ENCODE measurements at places on chromosomes 13 and 19.

DNA sequence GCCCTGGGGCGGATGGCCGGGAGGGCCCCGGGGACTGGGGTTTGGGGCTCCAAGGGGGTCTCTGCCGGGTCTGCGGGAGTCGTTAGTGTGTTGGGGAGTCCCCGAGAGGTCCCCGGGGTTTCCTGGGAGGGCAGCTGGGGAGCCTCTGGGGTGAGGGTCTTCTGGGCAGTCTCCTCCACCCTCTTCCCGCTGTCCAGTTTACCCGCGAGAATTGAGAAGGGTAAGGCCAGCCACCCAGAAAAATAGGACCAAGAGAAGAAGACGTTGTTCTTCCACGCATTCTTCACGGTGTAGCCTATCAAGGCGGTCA is 1.0 kb upstream of the ETFB start:
- no peak for DNase-seq

GRCh38 chr19:55486971-55487923 is 989 bp upstream of the SSC5D start:
- DNase-seq: no peak

- no peak for DNase-seq
These were observed 110.6 kb downstream of the STARD13 start for GRCh38 chr13:33174931-33175330.

DNA sequence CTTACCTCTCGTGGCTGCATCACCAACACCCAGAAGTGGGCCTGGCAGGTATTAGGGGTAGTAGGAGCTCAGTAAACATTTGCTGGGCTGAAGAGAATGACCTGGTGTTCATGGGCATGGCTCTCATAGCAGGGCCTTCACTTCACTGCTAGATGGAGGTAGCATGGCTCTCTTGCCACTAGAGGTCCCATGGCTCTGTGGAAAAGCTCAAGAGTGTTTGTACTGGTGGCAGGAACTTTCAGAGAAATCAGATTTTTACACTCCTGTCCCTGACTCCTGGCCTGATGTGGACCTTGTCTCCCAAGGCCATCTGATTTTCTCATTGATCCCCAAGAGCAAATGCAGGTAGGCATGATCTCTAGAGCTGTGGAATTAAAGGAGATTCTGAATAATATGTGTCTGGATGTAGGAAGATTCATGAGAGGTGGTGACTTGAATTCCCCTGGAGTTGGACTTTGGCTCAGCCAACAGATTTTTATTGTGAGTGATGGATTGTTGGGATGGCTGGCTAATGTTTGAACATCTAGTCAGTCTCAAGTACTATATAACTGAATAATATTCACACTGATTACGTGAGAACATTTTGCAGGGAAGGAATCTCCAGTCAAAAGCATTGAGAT is 5.7 kb downstream of the ZNF574 start:
- peak; percentile 56 for DNase-seq

- no peak for DNase-seq
These were observed 220.8 kb upstream of the MAB21L1 start for GRCh38 chr13:35697186-35697730.

DNA sequence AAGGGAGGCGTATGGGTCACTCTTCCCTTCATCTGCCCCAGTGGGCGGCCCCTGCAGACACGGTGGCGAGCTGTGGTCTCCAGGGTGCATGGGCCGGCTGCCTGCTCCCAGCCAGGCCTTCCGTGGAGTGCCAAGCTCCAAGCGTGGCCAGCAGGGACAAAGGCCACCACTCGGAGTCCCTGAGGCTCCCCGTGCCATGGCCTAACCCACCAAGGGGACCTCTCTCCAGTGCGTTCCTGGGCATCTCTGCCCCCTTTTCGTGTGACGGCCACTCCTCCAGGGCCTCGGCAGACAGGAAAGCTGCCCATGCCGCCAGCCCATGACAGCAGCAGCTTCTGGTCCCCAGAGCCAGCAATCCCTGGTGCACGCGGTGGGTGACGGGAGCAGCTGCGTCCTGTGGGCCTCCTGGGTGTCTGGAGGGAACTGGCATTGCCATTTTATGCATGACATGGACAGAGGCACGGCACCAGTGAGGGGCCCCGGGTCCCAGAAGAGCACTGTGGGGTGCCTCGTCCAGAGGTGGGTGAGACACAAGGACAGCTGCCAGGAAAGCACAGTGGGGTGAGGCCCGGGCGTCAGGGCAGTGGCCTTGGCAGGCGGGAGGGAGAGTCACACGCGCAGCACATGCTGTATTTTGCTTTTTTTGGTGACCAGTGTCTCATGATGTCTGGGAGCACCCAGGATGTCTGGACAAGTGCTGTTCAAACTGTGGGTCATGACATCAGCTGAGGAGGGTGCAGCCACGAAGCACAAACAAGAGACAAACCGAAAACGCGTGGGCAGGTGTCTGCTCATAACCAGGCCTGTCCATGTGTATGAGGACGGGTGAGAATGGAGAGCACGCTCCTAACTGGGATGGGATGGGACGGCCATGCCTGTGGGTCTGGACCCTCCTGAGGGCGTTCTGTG is 32.3 kb downstream of the CEBPG start:
- DNase-seq: no peak

DNA sequence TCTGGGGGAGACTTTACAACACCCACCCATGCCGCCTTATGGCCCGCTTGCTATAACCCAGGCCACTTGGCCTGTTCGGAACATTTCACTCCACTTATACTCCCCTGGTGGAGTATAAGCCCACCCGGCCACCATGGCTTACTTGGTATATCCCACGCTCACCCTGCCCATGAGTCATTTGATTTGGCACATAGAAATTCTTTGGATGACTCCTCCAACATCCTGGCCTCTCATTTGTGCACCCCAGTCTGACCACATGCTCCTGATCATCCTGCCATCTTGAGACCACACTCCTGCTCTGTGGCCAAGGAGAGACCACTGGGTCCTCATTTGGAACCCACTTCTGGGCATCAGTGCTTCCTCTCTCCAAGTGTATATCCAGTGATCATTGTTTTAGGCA is 5.2 kb downstream of the SPACA6 start:
- no peak for DNase-seq

- no peak for DNase-seq
These were observed 64.5 kb upstream of the MRI1 start for GRCh38 chr19:13699786-13700185.

GRCh38 chr19:40705950-40706619 is 10.6 kb downstream of the COQ8B start:
- no peak for DNase-seq

GRCh38 chr19:16206046-16206605 is 8.4 kb downstream of the AP1M1 start:
- DNase-seq: no peak

DNA sequence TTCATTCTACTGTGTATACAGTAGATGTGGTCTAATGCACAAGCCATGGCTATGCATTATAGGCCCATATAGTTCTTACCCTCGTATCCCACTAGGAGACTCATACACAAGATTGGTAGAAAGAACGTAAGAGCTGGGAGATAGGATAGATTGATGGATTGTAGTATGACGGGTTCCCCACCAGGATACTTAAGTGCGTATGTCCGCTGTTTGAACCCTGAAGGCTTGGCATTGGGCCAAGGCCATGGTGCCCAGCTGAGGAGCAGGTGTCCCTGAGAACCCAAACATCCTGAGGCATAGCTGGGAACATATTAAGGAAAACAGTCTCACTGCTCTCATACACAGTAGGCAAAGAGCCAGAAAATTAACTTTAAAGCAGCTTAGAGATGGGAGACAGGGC is 617.5 kb upstream of the KLF12 start:
- DNase-seq: no peak

Measured in AML-193 (cell line).